ENCODE measurements at places on chromosomes 3 and 15. TPM values are rescaled to one million over a fixed set of nuclear protein-coding genes. Genes with fewer than 3 reads are reported as not detected.

GRCh38 chr3:84943379-84943778, 15.4 kb upstream of the CADM2 start:
- H3K27ac ChIP-seq, result no peak overlapping the region
- no peak for DNase-seq
- no peaks in the 10 kb centered on the region for H3K4me1 ChIP-seq
- no peaks in the 10 kb centered on the region for H3K27me3 ChIP-seq
- H3K4me3 ChIP-seq, result no peak overlapping the region
- H3K36me3 ChIP-seq, result no peaks in the 10 kb centered on the region

DNA sequence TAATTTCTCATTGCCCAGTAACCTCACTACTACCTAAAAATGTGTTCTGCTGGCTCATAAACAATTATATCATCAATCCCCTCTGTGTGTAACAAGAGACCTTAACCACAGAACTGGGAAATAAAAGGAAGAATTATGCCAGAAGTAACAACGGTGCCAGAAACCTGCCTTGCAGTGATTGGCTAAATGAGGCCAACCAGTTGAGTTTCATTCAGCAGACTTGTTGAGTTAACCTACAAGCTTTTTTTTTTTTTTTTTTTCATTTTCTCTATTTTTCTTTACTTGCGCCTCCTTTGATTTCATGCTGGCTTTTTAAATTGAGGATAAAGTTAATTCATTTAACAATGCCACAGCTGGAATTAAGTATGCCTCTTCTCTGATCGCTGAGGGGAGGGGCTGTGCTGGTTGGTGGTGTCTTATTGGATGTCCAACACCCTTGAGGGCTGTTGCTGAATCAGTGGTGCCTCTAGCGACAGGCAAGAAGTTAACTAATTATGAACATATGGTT, 30.0 kb upstream of the GMNC start:
- no peak overlapping the region for H3K4me3 ChIP-seq
- H3K27me3 ChIP-seq, result no peaks in the 10 kb centered on the region
- no peak overlapping the region for H3K27ac ChIP-seq
- no peak for DNase-seq
- H3K36me3 ChIP-seq, result no peaks in the 10 kb centered on the region

DNA sequence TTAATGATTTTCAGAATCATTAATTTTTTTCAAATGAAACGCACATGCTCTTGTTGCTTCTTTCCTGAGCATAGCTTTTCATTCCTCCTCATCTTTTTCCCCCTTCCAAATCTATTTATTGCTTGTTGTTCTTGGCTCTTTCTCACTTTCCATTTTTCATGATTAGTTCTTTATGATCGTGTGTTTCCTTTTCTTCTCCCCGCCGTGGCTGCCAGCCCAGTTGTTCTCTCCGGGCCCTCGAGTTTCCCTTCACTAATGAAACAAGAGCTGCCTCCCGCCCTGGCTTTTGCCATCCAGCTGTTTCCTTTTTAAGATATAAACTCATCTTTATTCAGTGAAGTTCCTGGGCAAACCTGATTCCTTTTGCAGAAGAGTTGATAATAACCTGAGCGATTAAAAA, 170.2 kb upstream of the NR2F2 start:
- DNase-seq, result no peak
- no peak overlapping the region for H3K27ac ChIP-seq
- H3K4me3 ChIP-seq, result no peak overlapping the region
- H3K4me1 ChIP-seq, result no peaks in the 10 kb centered on the region

GRCh38 chr3:152030320-152030719, 156.9 kb downstream of the SUCNR1 start:
- DNase-seq, result no peak
- no peaks in the 10 kb centered on the region for H3K4me1 ChIP-seq
- no peak overlapping the region for H3K27ac ChIP-seq
- no peak overlapping the region for H3K4me3 ChIP-seq
- no peaks in the 10 kb centered on the region for H3K36me3 ChIP-seq

GRCh38 chr15:88046576-88047129, 209.9 kb downstream of the NTRK3 start:
- no peak overlapping the region for H3K27ac ChIP-seq
- DNase-seq, result no peak
- no peak overlapping the region for H3K4me3 ChIP-seq
- no peaks in the 10 kb centered on the region for H3K4me1 ChIP-seq

- no peak overlapping the region for H3K4me3 ChIP-seq
- peaks cover 4% of the 10 kb centered on the region for H3K27me3 ChIP-seq
- H3K4me1 ChIP-seq, result no peaks in the 10 kb centered on the region
- no peak overlapping the region for H3K27ac ChIP-seq
- no peaks in the 10 kb centered on the region for H3K36me3 ChIP-seq
- no peak for DNase-seq
Measured at GRCh38 chr3:43872301-43872700, 181.6 kb downstream of the ABHD5 start.

CCK gene
- total RNA-seq, result not detected
